ENCODE measurements at places on chromosomes 16 and 17.

DNA sequence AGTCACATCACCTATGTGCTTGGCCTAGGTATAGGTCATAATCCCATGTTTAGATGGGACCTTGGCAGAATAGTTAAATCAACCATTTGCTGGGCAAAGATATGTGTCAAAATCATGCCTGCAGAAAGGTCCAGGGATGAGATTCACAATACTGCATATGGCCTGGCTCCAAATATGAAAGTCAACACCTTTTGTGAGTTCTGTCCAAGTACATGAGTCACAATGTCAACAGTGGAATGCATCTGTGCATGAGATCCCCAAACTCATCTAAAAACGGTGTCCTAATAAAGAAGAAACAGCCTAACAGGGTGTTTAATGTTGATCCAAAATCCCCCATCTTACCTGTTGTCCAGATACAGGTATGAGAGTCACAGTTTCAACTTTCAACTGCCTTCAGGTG is 1847.5 kb downstream of the TP53TG3F start:
- no peak for DNase-seq

- no peak for DNase-seq
Observed at GRCh38 chr17:34357398-34357797, 1.1 kb downstream of the CCL13 start.

DNA sequence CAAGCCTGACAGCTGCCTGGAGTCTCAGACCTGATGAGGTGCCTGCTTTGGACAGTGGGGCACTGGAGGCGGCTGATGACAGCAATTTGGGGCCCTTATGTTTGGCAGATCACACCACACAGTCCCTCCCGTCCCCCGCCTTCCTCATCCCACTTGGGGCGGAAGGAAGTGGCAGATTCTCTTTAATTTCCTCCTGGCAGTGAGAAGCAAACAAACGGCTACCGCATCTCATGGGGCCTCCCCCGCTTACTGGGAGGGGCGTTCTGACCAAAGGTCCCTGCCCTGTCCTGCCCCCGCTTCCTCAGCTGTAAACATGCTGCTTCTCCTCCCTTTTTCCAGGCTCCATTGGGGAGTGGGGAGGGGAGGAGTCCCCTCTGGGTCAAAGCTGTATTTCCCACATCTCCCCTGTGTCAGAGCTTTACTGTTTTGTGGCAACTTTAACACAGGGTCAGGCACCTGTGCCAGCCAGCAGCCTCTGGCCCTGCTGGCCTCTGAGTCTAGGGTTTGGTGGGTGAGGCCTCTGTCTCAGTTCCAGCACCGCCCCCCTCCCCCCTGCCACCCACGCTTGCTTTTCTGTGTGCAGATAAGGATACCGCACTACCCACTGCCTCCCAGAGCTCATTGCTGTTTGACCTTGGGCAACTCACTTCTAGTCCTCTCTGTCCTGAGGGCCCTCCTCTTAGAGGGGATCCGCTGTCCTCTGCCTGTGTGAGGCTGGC is 5.4 kb upstream of the NFATC3 start:
- DNase-seq = peak; percentile 37

DNA sequence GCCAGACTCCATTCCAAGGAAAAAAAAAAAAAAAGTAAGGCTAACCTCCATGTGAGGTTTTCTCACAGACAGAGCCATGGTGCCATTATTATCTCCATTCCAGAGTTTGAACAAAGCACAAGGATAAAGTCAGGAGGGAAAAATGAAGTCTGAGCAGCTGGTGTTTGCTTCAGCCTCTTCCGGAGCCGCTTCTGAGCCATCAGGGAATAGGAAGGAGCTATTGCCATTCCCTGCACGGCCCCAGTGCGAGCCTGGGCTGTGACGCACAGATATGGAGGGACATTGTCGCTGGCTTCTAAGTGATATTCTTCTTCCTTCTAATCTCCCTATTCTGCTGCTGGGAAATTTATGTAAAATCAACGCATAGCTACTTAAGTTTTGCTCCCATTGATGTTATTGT is 69.5 kb upstream of the PIRT start:
- no peak for DNase-seq

GRCh38 chr16:47109361-47109760 is 34.4 kb downstream of the NETO2 start:
- no peak for DNase-seq

DNA sequence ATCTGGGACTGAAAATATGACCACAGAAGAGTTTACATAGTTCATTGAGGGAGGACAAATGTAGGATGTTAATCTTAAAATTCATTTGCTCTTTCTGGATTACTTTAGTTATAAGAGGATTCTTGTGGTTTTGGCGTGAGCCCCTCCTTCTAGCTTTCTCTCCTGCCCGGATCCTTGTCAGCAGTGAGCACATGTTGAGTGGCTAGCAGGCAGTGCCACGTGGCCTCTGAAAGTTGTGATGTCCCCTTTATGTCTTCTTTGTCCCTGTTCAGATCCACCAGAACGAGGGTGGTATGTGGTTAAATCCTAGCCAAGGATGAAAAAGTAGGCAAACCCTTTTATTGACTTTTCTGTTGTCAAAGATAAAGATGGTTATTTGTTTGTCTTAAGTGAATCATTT is 83.8 kb downstream of the GNAO1 start:
- no peak for DNase-seq

GRCh38 chr16:86224126-86224525 is 286.2 kb upstream of the FOXF1 start:
- no peak for DNase-seq

GRCh38 chr17:71335212-71335611 is 785.6 kb upstream of the SOX9 start:
- no peak for DNase-seq

GRCh38 chr16:57178793-57179212 is 7.0 kb downstream of the PSME3IP1 start:
- no peak for DNase-seq

DNA sequence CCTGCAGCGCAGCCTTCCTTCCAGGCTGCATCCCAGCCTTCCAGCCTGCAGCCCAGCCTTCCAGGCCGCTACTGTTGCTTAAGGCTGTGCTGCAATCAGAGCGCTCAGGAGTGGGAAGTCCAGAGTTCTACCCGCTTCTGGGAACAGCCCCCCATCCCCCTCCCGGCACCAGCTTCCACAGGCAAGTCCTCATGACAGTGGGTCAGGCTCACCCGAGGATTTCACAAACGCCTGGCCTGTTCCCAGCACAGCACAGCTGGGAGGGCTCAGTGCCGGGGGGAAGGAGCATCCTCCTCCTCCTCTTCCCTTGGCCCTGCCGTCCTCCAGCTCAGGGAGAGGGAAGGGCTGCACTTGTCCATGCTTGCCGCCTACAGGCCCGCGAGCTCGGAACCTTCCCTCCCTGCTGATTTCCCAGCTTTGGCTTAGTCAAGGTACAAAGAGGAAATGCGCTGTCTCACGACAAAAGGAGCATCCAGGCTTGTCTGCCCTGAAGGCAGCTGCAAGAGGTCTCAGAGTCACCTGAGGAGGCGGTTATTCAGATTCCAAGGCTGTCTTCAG is 8.3 kb downstream of the SOCS3 start:
- no peak for DNase-seq

DNA sequence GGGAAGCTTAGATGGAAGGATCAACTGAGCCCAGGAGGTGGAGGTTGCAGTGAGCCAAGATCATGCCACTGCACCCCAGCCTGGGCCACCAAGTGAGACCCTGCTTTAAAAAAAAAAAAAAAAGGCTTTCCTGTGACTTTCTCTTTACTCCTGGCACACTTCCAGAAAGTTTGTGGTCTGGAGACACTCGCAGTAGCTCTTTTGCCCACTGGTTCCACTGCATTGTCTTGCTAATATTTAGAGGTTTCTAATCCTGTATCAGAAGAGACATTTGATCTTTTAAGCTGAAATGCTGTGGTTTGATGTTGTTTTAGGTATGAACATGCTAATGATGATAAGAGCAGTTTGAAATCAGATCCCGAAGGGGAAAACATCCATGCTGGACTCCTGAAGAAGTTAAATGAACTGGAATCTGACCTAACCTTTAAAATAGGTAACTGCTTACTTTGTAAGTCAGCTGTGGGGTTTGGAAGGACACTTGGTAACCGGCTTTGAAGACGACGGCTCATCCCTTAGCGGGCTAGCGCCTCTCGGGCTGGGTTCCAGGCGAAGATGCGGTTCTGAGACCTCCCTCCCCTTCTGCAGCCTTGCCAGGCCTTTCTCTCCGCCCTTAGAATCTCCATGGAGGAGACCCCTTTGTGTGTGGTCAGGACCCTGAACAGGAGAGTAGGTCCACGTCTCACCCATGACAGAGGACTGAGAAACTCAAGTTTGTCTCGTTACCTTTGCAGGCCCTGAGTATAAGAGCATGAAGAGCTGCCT is 23.1 kb downstream of the NTAN1 start:
- no peak for DNase-seq

DNA sequence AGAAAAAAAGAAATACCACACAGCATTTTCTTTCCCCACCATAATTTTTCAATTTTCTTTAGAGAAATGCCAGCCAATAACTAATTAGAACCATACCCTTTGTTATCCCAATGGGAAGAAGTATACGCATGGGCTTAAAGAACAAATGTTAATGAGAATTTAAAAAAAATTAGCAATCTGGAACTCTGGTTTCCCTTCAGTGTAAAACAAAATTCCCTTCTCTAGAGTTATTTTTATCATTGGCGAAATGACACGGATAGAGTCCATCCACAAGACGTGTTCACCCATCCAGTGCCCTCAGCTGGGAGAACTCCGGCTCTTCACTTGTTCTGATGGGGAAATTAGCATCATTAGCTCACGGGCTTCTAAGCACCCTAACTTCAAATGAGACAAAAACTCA is 3.3 kb downstream of the NXN start:
- DNase-seq = no peak

DNA sequence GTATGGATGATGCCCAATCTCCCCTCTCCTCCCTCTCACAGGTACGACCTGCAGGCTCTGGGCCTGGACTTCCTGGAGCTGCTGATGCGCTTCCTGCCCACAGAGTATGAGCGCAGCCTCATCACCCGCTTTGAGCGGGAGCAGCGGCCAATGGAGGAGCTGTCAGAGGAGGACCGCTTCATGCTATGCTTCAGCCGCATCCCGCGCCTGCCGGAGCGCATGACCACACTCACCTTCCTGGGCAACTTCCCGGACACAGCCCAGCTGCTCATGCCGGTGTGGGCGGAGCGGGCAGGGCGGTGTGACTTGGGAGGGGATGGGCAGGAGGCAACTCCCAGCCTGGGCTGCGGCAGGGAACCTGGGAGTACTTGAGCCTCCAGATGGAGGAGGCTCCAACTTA is 18.1 kb downstream of the SPATA32 start:
- no peak for DNase-seq

- no peak for DNase-seq
Observed at GRCh38 chr16:8950580-8951077, 13.1 kb downstream of the USP7 start.

DNA sequence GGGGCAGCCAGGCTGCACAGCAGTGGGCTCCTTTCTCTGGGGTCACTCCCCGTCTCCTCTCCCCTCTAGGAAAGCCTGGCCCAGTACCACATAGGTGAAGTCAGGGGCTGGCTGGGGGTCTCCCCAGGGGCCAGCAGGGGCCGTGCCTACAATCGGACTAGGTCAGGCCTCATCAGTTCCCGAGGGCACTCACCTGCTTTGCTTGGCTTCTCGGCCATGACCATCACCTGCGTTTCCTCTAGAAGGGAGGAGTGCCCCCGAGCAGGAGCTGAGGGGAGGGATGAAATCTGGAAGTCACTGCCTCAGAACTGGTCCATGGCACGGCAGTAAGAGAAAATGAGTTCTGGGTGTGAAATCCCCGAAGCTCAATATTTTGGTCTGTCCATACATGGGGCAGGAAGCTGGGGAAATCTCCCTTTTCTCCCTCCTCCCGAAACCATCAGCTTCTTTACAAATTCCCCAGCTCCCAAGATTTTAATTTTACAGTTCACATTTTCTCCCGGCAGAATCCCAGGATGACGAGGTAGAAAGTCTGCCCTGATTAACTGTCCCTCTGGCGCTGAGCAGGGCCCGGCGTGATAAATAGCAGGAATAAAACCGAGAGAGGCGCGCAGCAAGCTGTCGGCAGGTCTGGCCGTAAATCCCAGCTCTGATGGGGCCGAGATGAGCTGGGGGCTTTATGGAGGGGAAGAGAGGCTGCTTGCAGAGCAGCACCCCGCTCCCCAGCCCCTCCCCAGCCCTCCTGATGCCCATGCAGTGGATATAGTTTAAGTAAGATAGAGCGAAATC is 172.1 kb downstream of the RBFOX3 start:
- no peak for DNase-seq

DNA sequence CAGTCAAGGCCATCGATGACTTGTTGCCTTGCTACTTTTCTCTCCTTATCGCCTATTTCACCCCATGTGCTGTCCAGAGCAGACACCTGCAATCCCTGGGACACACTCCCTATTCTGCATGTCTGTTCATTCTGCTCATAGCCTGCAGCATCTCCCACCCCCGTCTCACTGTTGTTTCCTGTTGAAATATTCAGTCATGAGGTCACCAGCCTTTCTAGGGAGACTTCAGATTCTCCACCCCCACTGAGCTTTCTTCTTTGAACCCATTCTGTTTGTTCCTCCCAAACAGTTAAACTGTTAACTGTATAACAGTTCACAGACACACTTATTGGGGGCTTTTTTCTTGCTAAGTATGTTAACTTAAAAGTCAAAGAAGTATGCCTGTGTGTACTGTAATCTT is 94.4 kb downstream of the AATF start:
- DNase-seq = no peak

DNA sequence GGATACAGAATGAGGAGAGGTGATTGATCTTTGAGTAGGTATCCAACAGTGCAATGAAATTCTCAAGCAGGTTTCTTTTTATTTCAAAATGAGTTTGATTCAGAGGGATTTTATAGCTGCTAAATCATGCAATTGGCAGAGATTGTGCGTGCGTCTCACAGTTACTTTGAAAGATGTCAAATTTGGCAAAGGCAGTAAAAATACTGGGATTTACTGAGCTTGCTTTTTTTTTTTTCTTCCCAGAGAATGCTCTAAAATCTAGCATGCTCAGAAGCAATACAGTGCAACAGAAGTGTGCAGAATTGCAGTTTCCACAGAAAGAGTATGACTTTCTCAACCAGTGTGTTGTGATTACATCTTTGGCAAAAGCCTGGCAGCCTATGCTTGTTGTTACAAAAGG is 410.7 kb upstream of the GOT2 start:
- no peak for DNase-seq

- DNase-seq = no peak
Observed at GRCh38 chr17:16935241-16935663, 36.7 kb downstream of the TNFRSF13B start.

- DNase-seq = no peak
Observed at GRCh38 chr17:55605705-55606487, 94.6 kb upstream of the SMIM36 start.

DNA sequence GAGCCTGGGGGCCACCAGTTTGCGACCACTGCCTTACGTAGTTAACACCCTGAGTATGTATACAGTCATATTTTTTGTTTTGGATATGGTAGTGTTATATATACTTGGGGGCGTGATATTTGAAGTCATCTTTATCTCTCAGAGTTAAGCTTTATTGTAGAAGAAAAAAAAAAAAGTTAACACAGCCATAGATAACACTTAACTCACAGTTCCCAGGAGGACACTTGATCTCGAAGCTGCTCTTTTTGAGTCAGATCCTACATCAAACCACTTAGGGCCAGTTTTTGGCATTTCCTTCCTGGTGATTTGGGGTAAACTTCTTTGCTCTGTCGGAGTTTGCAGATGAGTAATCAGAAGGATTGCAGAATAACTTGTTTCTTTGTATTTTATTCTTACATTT is 5.8 kb downstream of the ITPRIPL2 start:
- no peak for DNase-seq
